ENCODE measurements at places on chromosomes 12 and 14. TPM values are rescaled to one million over a fixed set of nuclear protein-coding genes. Genes with fewer than 3 reads are reported as not detected.

The SLC38A4 gene
- polyA plus RNA-seq = 2.4 TPM

GRCh38 chr14:76762411-76763095, 1.3 kb downstream of the VASH1 start:
- H3K27ac ChIP-seq = no peak overlapping the region
- H3K27me3 ChIP-seq = peaks cover 31% of the 10 kb centered on the region
- peaks cover 7% of the 10 kb centered on the region for H3K4me1 ChIP-seq
- H3K4me3 ChIP-seq = peak overlapping the region; percentile 55
- H3K36me3 ChIP-seq = no peaks in the 10 kb centered on the region
- DNase-seq = no peak

The NPFF gene
- polyA plus RNA-seq = 3.7 TPM

DNA sequence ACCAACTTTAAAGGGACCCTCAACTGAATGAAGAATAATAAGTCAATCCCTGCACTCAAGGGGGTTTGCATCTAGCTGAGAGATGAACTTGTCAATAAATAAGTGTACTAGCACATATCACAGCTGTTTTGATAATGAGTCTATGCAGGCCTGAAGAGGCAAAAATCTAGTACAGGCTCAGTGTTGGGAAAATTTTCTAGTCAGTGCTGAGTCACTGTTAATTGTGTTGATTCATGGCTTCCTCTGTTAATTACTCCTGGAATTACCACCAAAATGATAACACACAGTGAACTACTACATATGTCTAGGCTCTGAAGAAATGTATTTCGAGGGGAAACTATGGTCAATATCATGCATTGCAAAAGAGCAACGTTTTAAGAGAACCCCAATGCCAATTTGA, 18.9 kb downstream of the SNRPF start:
- H3K27me3 ChIP-seq = no peaks in the 10 kb centered on the region
- no peaks in the 10 kb centered on the region for H3K4me1 ChIP-seq
- no peak overlapping the region for H3K4me3 ChIP-seq

- no peak overlapping the region for H3K27ac ChIP-seq
- no peaks in the 10 kb centered on the region for H3K4me1 ChIP-seq
- H3K27me3 ChIP-seq = no peaks in the 10 kb centered on the region
- peaks cover 11% of the 10 kb centered on the region for H3K36me3 ChIP-seq
- DNase-seq = no peak
- no peak overlapping the region for H3K4me3 ChIP-seq
Observed at GRCh38 chr12:66320996-66321395, 18.7 kb downstream of the HELB start.

The SMIM41 gene
- polyA plus RNA-seq = 0.14 TPM

DNA sequence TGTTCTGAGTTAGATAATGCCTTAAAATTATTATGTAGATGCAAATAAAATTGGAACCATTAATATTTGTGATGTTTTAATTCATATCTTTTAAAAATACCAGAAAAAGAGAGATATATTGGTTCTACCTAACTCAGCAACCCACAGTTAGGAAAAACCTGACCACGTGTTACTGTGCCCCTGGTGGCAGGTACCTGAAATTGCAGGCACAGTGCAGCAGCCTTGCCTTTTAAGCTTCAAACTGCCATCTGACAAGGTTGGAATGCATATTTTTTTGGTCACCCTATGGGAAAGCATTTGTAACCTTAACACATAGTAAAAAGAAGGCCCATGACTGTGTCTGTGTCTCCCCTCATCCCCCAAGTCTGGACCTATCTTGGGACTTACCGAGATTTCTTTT, 109.4 kb upstream of the NOS1 start:
- H3K36me3 ChIP-seq = no peaks in the 10 kb centered on the region
- H3K27ac ChIP-seq = no peak overlapping the region
- DNase-seq = no peak

The ZDHHC22 gene
- polyA plus RNA-seq = 0.05 TPM

The CDH24 gene
- 7.0 TPM for polyA plus RNA-seq

DNA sequence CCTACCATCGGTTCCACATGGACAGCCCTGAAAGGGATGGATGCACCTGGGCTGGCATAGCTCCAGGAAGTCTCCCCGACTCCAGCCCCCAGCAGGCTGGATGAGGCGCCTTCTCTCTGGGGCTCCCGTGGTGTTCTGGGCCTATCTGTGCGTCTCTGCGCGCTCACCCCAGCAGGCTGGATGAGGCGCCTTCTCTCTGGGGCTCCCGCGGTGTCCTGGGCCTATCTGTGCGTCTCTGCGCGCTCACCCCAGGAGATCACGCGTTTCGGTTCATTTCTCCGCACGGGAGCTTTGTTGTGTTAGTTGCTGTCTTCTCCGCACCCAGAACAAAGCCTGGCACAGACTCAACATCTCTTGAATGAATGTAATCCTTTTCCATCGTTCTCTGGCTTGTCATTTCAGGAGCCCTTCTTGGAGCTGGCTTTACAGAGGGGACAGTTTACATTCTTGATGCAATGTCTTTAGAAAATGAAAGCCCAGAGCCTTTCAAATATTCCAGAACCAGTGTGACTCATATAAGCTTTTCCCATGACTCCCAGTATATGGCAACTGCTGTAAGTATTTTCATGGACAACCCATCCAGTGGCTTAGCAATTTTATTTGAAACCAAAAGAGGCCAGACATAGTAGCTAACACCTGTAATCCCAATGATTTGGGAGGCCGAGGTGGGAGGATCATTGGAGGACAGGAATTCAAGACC, 40.3 kb downstream of the CFAP251 start:
- no peak overlapping the region for H3K4me3 ChIP-seq
- no peak overlapping the region for H3K27ac ChIP-seq
- no peak for DNase-seq
- H3K27me3 ChIP-seq = no peaks in the 10 kb centered on the region
- H3K36me3 ChIP-seq = no peaks in the 10 kb centered on the region

GRCh38 chr12:126784328-126784921, 1482.5 kb upstream of the TMEM132C start:
- H3K4me3 ChIP-seq = no peak overlapping the region
- H3K4me1 ChIP-seq = no peaks in the 10 kb centered on the region
- H3K27ac ChIP-seq = no peak overlapping the region
- H3K27me3 ChIP-seq = no peaks in the 10 kb centered on the region
- no peaks in the 10 kb centered on the region for H3K36me3 ChIP-seq

- peak overlapping the region; percentile 37 for H3K27ac ChIP-seq
- H3K4me1 ChIP-seq = no peaks in the 10 kb centered on the region
- no peaks in the 10 kb centered on the region for H3K27me3 ChIP-seq
- no peak for DNase-seq
- H3K36me3 ChIP-seq = no peaks in the 10 kb centered on the region
Observed at GRCh38 chr14:51401756-51402155, 161.7 kb downstream of the TMX1 start.

The GUCY2C gene
- 0.14 TPM for polyA plus RNA-seq

DNA sequence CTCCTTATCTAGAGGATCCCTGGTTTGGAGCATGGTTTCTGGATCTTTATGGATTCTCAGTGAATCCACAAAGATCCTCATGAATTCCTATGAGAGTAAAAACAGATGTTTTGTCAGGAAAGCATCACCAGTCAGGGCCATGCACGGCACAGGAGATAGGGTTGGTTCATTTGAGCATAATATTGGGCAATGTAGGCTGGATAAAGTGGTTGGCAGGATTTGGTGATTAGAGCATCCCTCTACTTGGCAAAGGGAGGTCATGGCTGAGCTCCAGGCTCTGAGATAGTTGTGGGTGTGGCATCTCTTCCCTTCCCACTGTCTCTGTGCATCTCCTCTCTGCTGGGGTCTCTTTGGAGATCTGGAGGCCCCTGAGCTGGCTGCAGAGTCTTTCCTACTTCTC, 149.8 kb downstream of the DACT1 start:
- H3K27me3 ChIP-seq = no peaks in the 10 kb centered on the region
- no peak for DNase-seq
- H3K4me1 ChIP-seq = no peaks in the 10 kb centered on the region
- H3K36me3 ChIP-seq = no peaks in the 10 kb centered on the region

GRCh38 chr12:3704512-3705353, 48.2 kb downstream of the CRACR2A start:
- no peak overlapping the region for H3K4me3 ChIP-seq
- H3K27me3 ChIP-seq = no peaks in the 10 kb centered on the region
- DNase-seq = no peak
- H3K36me3 ChIP-seq = peaks cover 3% of the 10 kb centered on the region
- H3K4me1 ChIP-seq = no peaks in the 10 kb centered on the region

GRCh38 chr12:69467366-69467765, 2.8 kb upstream of the FRS2 start:
- H3K36me3 ChIP-seq = no peaks in the 10 kb centered on the region
- peaks cover 6% of the 10 kb centered on the region for H3K4me1 ChIP-seq
- H3K4me3 ChIP-seq = no peak overlapping the region

- H3K36me3 ChIP-seq = no peaks in the 10 kb centered on the region
- no peak for DNase-seq
- no peak overlapping the region for H3K27ac ChIP-seq
Observed at GRCh38 chr12:125069616-125070015, 4.4 kb downstream of the AACS start.

GRCh38 chr14:50230701-50231474, 490 bp downstream of the SOS2 start:
- peak; percentile 22 for DNase-seq
- no peaks in the 10 kb centered on the region for H3K36me3 ChIP-seq
- H3K27me3 ChIP-seq = no peaks in the 10 kb centered on the region
- H3K27ac ChIP-seq = peak overlapping the region; percentile 97
- H3K4me3 ChIP-seq = peak overlapping the region; percentile 99

GRCh38 chr12:54479421-54479820, 6.0 kb upstream of the GTSF1 start:
- no peak overlapping the region for H3K27ac ChIP-seq
- no peak overlapping the region for H3K4me3 ChIP-seq
- H3K27me3 ChIP-seq = no peaks in the 10 kb centered on the region
- H3K4me1 ChIP-seq = no peaks in the 10 kb centered on the region

DNA sequence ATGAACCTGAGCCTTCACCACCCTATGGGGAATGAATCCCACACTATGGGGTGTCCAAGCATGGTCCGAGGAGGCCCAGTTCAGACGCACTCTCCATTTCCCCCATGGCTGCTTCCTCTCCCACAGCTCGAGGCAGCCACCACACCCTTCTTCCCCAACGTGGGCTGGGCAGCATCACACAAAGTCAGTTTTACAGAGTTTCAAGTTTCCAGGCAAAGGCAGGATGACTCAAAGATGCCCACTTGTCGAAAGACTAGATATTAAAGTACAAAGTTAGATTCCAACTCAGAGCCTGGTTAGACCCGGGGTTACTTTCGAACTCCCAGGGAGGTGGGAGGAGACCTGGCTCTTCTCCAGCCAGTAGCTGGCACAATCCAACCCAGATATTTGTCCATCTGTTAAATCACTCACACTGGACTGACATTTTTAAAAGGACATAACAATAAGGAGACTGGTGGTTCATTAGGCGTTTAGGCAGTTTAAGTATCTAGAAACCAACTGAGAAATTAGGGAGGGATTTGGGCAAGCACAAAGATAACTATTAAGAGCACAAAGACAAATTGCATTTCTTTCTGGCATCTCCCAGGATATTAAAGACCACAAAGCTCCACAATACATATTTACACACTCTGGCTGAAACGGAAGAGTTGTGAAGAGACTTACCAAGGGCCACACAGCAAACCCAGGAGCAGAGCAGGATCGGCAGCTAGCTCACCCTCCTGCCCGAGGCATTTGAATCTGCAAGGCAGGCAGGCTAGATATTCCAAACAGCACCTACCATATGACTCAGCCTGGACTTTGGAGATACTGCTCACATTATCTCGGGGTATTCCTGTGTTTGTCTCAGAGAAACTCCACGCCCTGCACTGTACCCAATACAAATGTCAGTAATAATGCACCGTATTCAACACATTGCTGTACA, 34.8 kb downstream of the TMCC3 start:
- H3K4me1 ChIP-seq = no peaks in the 10 kb centered on the region
- H3K36me3 ChIP-seq = no peaks in the 10 kb centered on the region
- no peak for DNase-seq

GRCh38 chr12:130622803-130623202, 93.3 kb downstream of the RIMBP2 start:
- H3K4me1 ChIP-seq = no peaks in the 10 kb centered on the region
- no peaks in the 10 kb centered on the region for H3K27me3 ChIP-seq
- H3K27ac ChIP-seq = no peak overlapping the region
- DNase-seq = no peak
- no peak overlapping the region for H3K4me3 ChIP-seq
- no peaks in the 10 kb centered on the region for H3K36me3 ChIP-seq

DNA sequence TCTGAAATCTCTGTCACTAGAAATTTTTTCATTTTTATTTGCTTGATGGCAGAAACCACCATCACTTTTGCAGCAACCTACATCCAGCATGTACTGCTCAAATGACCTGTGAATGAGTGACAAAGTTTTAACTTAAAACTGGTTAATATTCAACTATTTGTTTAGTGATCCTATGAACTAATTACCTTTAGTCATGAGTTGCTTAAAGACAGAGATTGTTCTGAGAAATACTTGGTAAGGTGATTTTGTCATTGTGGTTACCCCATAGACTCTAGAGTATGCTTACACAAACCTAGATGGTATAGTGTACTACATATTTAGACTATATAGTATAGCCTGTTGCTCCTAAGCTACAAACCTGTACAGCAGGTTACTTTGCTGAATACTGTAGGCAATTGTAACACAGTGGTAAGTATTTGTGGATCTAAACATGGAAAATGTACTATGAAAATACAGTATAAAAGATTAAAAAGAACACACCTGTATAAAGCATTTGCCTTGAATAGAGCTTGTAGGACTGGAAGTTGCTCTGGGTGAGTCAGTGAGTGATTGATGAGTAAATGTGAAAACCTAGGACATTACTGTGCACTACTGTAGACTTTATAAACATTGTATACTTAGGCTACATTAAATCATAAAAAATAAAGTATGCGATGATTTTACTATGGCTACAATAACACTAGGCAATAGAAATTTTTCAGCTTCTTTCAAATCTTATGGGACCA, 256.6 kb upstream of the PPFIA2 start:
- no peak for DNase-seq
- no peaks in the 10 kb centered on the region for H3K36me3 ChIP-seq
- no peak overlapping the region for H3K27ac ChIP-seq
- no peak overlapping the region for H3K4me3 ChIP-seq
- H3K4me1 ChIP-seq = no peaks in the 10 kb centered on the region

DNA sequence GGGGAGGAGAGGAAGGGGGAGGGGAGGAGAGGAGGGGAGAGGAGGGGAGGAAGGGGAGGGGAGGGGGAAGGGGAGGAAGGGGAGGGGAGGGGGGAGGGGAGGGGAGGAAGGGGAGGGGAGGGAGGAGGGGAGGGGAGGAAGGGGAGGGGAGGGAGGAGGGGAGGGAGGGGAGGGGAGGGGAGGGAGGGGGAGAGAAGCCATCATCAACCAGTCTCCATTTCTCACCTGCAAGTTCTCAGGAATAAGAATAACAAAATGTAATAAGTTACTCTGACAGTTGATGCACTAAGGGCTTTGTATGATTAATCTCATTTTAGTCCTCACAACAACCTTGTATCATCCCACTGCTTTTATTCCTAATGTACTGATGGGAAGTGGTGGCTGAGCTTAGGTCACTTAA, 59.1 kb upstream of the TMEM263 start:
- no peak for DNase-seq
- H3K4me3 ChIP-seq = no peak overlapping the region
- no peaks in the 10 kb centered on the region for H3K36me3 ChIP-seq
- peaks cover 19% of the 10 kb centered on the region for H3K27me3 ChIP-seq

The ATL1 gene
- polyA plus RNA-seq = 2.6 TPM

The RD3L gene
- not detected for polyA plus RNA-seq

The CPSF6 gene
- polyA plus RNA-seq = 25.5 TPM

The CFAP251 gene
- 2.0 TPM for polyA plus RNA-seq
